ENCODE measurements at places on chromosomes 12 and 14. TPM values are rescaled to one million over a fixed set of nuclear protein-coding genes. Genes with fewer than 3 reads are reported as not detected.
A peak's percentile ranks its signal among the peaks of the same experiment; 100 is the strongest.

DNA sequence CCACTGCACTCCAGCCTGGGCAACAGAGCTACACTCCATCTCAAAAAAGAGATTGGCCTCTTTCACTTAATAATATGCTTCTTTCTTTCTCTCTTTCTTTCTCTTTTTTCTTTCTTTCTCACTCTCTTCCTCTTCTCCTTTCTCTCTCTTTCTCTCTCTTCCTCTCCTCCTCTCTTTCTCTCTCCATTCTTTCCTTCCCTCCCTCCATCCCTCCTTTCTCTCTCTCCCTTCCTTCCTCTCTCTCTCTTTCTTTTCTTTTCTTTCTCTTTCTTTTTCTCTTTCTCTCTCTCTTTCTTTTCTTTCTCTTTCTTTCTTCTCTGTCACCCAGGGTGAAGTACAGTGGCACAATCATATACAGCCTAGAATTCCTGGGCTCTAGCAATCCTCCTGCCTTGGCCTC is 38.4 kb downstream of the IRF2BPL start:
- DNase-seq, result no peak

DNA sequence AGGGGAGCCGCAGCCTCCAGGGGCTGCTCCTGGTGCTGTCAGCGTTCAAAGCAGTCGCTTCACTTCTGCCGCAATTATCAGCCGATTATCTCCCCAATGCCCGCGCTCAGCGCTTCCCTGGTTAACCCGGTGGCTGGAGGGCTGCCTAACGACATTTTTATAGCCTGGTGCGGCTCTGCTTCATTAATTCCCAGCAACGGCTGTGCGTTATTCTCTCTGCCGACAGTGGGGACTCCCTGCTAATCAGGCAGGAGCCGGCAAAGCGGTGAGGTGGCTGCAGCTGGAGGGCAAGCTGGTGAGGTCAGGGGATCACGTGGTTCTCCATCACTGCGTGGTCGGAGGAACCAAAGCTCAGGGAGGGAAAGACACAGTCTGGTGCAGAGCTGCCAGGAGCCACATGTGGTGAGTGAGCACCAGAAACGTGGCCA is 62.9 kb downstream of the GLRX5 start:
- DNase-seq, result peak; percentile 18

Gene FLRT2
- 234 TPM for polyA plus RNA-seq

- DNase-seq, result no peak
These were observed 9.9 kb upstream of the ASPG start for GRCh38 chr14:104075530-104076151.

GRCh38 chr12:12736759-12737676 is 19.9 kb downstream of the CDKN1B start:
- DNase-seq, result no peak

DNA sequence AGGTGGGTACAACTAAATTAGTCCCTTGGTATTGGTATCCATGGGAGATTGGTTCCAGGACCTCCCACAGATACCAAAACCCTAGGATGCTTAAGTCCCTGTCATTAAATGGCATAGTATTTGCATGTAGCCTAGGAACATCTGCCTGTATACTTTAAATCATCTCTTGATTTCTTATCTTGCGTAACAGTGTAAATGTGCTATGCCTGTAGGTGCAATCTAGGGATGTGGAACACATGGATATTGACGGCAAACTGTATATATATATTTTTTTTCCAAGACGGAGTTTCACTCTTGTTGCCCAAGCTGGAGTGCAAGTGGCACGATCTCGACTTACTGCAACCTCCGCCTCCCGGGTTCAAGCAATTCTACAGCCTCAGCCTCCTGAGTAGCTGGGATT is 1.5 kb downstream of the KNTC1 start:
- DNase-seq, result no peak

DNA sequence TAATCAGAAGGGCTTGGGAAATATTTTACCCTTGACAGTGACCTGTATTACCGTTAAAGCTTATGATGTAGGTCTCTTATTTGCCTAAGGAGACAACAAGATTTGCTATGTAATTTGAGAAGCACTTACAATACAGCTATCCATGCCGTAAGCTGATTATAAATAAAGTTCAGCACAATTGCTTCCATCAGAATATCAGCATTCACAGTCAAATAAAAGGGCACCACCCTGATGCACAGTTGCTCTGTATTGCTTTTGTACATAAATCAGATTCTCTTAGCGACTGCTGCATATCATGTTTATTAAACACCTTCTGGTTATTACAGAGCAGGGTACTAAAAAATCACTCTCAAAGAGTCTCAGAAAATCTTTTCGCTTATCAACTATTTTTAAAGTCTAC is 67.3 kb upstream of the VRK1 start:
- DNase-seq, result no peak

Gene NR2C1
- 82.0 TPM for polyA plus RNA-seq

DNA sequence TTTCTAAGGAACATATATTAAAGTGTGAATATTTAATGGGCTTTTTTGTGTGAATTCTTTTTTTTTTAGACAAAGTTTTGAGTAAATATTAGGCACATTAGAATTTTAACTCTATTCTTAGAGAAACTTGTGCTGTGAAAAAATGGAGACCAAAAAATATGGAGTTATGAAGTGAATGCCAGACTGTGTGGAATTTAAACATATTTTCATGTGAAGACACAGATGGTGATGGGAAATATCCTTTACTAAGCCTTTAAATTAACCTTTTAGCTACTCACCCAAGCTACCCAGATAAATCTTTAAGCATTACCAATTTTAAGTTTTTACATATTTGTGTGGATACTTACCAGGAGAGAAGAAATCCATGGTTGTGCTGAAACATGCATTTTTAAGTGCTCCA is 148.8 kb upstream of the OTX2 start:
- no peak for DNase-seq

DNA sequence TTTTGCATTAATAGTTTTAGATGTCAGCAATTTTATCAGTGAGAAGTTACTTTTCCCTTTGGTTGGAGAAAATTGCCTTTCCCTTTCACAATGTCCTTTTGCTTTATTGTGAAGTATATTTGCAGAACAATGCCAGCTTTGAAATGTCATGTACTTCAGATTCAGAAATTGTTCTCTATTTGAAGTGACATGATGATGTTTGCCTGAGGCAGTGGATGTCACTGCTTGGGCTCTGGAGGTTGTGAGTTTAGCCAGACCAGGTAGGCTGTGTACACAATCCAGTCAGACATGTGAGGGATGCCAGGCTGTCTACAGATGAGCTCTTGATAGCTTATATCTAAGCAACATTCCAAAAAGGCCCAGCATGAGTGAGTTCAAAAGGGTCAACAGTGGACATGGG is 451.9 kb upstream of the FBXO33 start:
- no peak for DNase-seq

Gene PRH2
- polyA plus RNA-seq, result 0.56 TPM

DNA sequence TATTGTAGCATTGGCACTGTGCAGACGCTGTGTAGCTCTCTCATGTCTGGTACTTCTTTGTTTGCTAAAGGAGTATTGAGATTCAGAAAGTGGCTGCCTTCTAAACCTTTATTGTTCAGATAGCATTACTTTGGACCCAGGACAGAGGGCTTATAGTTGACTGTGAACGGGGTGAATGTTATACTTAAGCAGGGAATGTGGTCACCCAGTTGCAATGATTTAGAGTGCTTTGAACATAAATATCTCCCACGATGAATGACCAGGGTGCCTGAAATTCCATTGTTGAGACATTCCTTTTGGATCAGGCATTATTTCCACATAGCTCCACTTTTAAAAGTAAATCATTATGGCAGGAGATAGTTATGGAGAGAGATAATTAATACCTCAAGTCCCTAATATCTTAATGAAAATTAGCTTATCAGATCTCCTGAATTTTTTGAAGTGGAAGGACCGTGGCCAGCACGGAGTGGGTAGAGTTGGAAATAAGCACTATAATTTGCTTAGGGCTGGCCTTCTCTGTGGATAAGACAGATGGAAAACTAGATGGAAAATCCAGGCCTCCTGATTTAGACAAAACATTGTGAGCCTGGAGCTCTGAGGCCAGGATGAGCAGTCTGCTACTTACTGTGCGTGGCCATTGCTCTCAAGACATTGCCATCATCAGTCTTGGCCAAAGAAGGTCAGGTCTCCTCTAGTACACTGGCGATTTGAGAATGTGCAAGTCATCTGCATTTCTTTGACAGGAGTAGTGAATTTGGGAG is 114.5 kb downstream of the ETV6 start:
- DNase-seq, result peak; percentile 35

Gene SH2B3
- 20.3 TPM for polyA plus RNA-seq

- DNase-seq, result no peak
These were observed 32.9 kb downstream of the EVL start for GRCh38 chr14:100098171-100098570.

DNA sequence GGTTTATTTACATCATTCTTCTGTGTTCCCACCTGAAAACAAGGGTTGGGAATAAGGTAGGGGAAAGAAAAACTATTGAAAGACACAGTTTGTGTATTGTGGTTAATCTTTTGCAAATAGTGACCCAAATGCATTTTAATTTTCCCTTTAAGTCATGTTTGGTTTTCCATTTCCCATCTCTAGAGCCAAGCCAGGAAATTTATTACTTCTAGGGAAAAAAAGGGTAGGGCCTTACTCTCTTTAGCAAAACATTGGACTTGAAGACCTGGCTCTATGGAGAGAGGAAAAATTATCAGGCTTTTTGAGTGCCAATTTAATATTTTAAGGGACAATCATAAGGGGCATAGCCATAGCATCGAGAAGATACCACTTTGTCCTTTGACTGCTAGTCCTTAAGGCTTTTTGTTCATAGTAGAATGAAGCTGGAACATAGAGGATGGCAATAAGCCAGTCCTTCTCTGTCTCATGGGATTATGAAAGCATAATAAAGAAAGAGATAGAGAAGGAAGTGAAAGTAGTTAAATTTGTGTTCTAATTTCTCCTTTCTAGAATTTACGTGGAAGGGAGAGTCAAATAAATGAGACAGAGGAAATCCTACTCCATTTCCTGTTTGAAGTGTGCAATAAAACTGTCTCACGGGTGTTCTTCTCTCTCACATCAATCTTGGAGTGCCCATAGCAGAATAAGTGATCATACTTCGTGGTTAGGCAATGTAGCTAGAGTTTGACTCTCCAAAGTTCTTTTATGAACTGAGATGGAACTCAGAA is 50.9 kb upstream of the PPFIA2 start:
- DNase-seq, result no peak

All from renal cortex interstitium (tissue), 15 donors.